ENCODE measurements at places on chromosomes 16 and 17. TPM values are rescaled to one million over a fixed set of nuclear protein-coding genes. Genes with fewer than 3 reads are reported as not detected.

DNA sequence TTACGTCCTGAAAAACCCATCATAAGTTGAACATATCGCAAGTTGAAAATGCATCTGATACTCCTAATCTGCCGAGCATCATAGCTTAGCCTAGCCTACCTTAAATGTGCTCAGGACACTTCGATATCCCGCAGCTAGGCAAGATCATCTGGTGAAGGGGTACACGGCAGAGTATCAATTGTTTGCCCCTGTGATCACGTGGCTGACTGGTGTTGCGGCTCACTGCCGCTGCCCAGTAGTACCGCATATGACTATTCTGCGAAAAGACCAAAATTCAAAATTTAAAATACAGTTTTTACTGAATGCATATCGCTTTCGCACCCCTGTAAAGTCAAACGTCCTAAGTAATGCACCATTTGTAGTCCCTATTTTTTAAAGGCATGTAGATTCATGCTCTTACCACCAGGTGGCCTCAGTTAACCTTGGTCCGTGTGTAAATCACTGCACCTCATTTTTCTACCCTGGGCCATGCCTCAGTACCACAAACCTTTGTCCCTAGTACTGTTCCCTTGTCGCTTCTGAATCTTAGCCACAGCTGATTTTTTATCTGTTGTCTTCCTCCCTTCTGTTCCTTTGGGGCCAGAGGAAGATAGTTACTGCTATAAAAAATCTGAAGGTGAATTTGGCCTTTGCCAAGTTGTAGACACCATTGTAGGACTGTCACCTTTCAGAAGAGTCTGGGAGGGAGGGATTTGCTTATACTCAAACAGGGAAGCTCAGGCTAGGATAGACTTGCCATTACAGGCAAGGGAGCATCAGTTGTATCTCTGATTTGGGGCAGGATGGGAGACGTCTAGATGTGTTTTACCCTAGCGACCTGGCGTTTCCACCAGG lies 34.4 kb downstream of the WWP2 start:
- no peak overlapping the region for H3K4me3 ChIP-seq
- H3K36me3 ChIP-seq: no peaks in the 10 kb centered on the region
- H3K27me3 ChIP-seq: no peaks in the 10 kb centered on the region
- no peaks in the 10 kb centered on the region for H3K4me1 ChIP-seq

GRCh38 chr16:23922406-23922805 lies 86.6 kb downstream of the PRKCB start:
- H3K27ac ChIP-seq: no peak overlapping the region
- H3K4me1 ChIP-seq: no peaks in the 10 kb centered on the region
- H3K4me3 ChIP-seq: no peak overlapping the region
- no peak for DNase-seq
- no peaks in the 10 kb centered on the region for H3K27me3 ChIP-seq

DNA sequence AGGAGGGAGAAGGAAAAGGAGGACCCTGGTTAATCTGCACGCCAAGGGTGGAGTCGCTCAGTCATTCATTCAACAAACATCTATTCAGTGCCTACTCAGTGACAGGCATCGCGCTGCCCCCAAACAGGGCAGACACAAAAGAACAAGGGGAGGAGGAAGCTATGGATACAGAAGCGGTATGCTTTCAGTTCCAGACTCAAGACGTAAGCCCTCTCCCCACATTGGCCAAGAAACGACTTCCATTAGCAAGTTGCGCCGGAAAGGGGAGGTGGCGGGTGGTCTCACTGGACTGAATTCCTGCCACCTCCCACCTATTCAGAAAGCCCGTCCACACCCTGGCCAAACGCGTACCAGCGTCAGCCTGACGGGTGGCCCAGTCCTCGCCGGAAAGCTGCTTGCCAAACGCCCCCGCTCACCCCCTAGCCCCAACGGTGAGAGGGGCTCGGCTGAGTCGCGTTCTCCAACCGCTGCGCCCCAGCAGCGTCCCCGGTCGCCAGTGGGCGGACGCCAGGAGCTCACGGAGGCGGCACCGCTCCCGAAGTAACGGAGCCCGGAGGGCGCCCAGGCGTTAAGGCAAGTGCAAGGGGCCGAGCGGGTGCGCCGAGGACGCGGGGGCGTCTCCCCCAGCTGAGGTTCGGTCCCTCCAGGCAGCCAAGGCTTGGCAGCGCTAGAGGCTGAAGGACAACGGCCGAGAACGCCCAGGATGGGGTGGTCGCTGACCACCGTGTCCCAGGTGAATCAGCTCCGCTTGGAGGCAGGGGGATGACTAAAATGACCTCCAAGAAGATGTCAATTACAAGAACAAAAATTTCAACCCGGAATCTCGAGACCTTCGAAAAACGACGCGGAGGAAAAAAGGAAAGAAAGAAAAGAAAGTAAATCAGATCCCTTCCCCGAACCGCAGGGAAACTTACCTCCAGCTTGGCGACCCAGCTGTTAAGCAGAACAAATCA lies 470.7 kb downstream of the SOX9 start:
- H3K27ac ChIP-seq: no peak overlapping the region
- peak overlapping the region; percentile 40 for H3K4me3 ChIP-seq
- H3K27me3 ChIP-seq: peaks cover 4% of the 10 kb centered on the region
- peaks cover 8% of the 10 kb centered on the region for H3K4me1 ChIP-seq
- no peak for DNase-seq

Gene TCAP
- total RNA-seq: 44.3 TPM

- H3K27me3 ChIP-seq: no peaks in the 10 kb centered on the region
- H3K27ac ChIP-seq: no peak overlapping the region
- H3K4me1 ChIP-seq: no peaks in the 10 kb centered on the region
These were observed 7.9 kb upstream of the RNF157 start for GRCh38 chr17:76248013-76248782.

Gene CX3CL1
- 52.6 TPM for total RNA-seq

Gene SPATA32
- 3.2 TPM for total RNA-seq

DNA sequence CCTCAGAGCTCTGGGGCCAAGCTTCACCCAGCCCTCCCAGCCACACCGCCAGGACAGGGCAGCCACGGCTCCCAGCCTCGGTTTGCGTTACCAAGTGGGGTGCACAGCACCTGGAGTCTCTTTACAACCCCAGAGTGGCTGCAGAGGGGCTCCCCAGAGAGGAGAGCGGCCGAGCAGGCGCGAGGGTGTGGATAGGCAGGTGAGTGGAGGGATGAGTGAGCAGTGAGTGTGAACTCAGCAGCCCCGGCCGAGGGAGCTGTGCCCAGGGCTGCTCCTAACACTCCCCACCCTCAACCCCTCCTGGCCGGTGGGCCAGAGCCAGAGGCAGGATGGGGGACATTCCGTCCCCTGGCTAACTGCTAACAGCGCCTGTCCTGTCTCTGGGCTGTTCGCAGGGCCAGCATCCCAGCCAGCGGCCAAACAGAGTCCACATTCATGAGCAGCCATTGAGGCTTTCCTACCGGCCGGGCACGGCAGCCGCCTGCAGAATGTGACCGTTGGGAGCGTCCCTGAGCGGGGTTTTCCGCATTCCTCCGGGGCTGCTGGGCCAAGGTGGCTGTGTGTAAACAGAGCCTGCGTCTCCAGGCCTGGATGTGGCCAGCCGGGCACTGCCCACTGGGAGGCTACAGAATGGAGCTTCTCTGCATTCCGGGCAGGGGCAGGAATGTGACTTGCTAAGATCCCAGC lies 5.3 kb downstream of the ZNF469 start:
- H3K4me3 ChIP-seq: no peak overlapping the region
- peak; percentile 84 for DNase-seq
- H3K4me1 ChIP-seq: peaks cover 4% of the 10 kb centered on the region

- H3K27ac ChIP-seq: no peak overlapping the region
- H3K4me3 ChIP-seq: no peak overlapping the region
- H3K27me3 ChIP-seq: no peaks in the 10 kb centered on the region
- H3K4me1 ChIP-seq: no peaks in the 10 kb centered on the region
- H3K36me3 ChIP-seq: no peaks in the 10 kb centered on the region
These were observed 20.6 kb downstream of the HS3ST3B1 start for GRCh38 chr17:14321476-14321949.

DNA sequence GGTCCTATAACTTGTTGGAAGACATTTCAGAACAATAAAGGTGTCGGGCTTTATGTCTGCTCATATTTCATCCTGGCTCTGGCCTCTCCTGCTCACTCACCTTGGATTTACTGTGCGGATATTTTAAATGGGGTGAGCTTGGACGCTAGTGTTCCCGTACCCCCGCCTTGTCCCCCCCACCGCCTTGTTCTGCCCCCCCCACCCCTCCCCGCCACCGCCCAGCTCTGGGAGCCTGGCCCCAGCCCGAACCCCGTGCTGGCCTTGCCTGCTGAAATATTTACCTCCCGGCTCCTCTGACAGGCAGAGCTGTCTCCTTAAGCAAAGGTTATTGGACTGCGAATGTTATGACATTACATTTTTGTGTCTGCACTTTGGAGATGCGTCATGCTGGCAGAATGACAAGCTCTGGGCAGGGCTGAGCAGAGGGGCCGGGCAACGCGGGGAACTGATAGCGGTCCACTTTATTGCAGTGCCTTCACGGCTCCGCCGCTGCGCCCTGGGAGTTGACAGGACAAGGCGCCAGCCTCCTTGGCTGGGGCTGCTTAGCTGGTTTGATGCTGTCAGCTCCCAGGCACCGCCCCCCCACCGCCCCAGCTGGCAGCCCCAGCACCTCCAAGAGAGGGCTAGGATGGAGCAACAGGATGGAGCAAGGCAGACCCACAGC lies 222.5 kb upstream of the GSE1 start:
- no peaks in the 10 kb centered on the region for H3K4me1 ChIP-seq
- no peak overlapping the region for H3K4me3 ChIP-seq
- no peaks in the 10 kb centered on the region for H3K36me3 ChIP-seq

DNA sequence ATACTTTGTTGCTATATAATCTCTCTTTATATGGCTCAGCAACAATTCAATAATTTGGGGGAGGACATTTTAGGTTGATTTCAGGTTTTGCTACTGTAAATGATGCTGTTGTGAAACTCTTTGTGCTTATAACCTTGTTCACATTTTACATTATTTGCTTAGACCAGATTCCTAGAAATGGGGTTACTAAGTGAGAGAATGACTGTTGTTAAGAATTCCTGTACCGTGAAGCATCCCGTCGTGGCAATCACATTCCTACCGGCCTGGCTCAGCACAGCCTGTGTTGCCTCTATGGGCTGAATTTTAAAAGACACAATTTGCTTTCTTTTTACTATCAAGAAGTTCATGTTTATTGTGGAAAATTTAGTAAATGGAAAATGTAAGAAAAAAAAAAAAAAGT lies 31.4 kb downstream of the B9D1 start:
- H3K4me3 ChIP-seq: no peak overlapping the region
- no peaks in the 10 kb centered on the region for H3K27me3 ChIP-seq

Gene TBC1D3D
- not detected for total RNA-seq

Gene WSCD1
- 4.1 TPM for total RNA-seq

DNA sequence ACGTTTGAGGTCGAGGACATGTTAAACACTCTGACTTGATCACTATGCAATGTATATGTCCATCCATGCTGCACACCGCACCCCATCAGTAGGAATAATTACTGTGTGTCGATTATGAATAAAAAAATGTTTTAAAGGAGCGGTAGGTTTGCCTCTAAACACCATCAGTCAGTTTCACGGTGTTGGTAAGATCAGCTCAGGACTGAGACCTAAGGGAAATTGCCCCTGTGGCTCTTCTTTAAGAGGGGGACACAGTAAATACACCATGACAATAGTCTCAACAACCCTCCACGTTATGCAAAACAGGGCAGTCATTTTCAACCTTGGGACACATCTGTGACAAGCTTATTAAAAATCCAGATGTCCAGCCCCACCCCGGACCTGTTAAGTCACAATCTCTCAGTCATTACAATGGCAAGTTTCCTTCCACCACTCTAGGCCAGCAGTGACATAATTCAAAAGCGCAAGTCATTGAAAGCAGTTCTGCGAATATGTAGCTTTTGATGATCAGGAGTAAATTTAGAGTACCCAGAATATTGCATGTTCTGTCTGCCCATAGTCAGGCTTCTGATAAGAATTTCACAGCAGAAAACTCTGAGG lies 1.2 kb downstream of the ATMIN start:
- H3K27me3 ChIP-seq: no peaks in the 10 kb centered on the region
- no peak for DNase-seq
- peak overlapping the region; percentile 77 for H3K4me3 ChIP-seq
- peaks cover 5% of the 10 kb centered on the region for H3K4me1 ChIP-seq
- peak overlapping the region; percentile 73 for H3K27ac ChIP-seq

DNA sequence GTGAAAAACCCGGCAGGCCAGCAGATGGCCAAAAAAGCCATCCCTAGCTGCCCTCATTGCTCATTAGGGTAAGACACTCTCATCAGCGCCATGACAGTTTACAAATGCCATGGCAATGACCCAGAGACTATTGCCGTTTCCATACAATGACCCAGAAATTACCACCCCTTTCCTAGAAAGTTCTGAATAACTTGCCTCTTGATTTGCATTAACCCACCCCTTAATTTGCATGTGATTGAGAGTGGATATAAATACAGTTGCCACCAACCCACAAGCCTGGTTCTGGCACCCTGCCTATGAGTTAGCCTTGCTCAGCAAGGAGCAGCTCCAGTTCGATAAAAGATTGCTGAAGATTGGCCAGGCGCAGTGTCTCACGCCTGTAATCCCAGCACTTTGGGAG lies 16.1 kb upstream of the C16orf54 start:
- no peaks in the 10 kb centered on the region for H3K27me3 ChIP-seq
- no peak for DNase-seq
- H3K36me3 ChIP-seq: no peaks in the 10 kb centered on the region
- no peak overlapping the region for H3K4me3 ChIP-seq

DNA sequence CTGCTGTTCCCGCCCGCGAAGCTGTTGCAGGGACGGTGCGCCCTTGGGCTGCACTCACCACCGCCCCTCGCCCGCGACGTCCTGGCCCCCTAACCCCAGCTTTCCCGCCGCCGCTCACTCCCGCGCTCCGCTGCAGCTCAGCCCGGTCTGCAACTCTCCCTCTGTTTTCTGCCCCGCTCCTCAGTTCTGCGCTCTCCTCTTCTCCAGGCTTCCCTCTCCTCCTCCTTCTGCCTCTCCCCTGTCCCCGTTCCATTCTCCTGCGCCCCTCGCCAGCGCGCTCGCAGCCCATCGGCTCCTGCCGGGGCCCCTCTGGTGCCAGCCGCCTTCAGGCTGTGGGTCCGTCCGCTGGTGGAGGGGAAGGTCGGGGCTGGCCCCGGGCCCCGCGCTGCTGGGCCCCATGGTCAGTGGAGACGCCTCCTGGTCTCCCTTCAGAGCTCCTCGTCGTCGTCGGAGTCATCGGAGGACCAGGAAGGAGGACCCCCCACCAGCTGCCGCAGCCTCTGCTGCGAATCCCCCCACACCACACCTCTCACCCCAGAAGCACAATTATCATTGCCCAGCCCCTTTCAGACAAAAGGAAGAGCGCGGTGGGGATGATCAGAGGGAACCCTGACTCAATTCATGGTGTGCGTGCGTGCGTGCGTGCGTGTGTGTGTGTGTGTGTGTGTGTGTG lies 223.2 kb upstream of the FOXF1 start:
- H3K4me1 ChIP-seq: no peaks in the 10 kb centered on the region
- no peak overlapping the region for H3K27ac ChIP-seq
- no peaks in the 10 kb centered on the region for H3K36me3 ChIP-seq
- H3K4me3 ChIP-seq: peak overlapping the region; percentile 12
- peaks cover 21% of the 10 kb centered on the region for H3K27me3 ChIP-seq

- no peaks in the 10 kb centered on the region for H3K36me3 ChIP-seq
- DNase-seq: no peak
- peaks cover 18% of the 10 kb centered on the region for H3K4me1 ChIP-seq
- no peaks in the 10 kb centered on the region for H3K27me3 ChIP-seq
- no peak overlapping the region for H3K27ac ChIP-seq
These were observed 18.1 kb downstream of the TMC6 start for GRCh38 chr17:78110363-78111015.
